Stimulated activated CD4-positive, alpha-beta T cell treated with anti-CD3 and anti-CD28 coated beads, Interleukin-1b, Interleukin-23, amount 100 ng/mL, for 1 hour (primary cell): ENCODE measurements at places on chromosomes 3 and 15.

DNA sequence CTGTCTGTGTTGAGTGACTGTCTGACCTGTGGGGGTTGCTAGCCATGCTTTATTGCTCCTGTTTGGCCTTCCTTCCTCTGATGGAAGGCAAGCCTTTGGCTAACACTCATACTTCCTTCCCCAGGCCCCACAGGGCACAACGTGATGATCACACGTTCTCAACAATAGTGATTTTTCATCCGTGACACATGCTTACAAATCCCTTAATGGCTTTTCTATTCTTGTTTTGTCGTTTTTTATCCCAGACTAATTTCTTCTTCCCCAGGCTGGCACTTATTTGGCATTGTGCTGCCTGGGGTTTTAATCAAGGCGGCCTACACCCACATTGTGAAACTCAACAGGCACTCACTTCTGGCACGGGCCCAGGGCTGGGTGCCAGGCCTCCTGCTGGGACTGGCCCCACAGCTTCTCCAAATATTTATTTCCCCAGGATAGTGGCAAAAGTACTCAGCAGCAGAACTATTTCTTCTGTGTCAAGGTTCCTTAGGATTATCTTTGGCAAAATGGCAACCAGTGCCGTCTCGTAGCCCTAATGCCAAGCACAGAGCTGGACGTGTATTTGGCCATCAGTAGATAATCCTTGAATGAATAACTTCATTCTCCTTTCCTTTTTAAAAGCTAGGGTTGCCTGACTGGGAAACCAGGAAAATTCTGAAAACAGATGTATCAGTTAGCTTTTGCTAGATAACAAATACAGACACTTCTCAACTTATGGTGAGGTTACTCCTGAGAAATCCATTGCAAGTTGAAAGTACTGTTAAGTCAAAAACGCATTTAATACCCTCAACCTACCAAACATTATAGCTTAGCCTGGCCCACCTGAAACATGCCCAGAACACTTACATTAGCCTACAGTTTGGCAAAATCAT is 30.6 kb downstream of the CMTM7 start:
- DNase-seq = no peak

- no peak for DNase-seq
Measured at GRCh38 chr3:14605067-14605466, 46.5 kb upstream of the CCDC174 start.

DNA sequence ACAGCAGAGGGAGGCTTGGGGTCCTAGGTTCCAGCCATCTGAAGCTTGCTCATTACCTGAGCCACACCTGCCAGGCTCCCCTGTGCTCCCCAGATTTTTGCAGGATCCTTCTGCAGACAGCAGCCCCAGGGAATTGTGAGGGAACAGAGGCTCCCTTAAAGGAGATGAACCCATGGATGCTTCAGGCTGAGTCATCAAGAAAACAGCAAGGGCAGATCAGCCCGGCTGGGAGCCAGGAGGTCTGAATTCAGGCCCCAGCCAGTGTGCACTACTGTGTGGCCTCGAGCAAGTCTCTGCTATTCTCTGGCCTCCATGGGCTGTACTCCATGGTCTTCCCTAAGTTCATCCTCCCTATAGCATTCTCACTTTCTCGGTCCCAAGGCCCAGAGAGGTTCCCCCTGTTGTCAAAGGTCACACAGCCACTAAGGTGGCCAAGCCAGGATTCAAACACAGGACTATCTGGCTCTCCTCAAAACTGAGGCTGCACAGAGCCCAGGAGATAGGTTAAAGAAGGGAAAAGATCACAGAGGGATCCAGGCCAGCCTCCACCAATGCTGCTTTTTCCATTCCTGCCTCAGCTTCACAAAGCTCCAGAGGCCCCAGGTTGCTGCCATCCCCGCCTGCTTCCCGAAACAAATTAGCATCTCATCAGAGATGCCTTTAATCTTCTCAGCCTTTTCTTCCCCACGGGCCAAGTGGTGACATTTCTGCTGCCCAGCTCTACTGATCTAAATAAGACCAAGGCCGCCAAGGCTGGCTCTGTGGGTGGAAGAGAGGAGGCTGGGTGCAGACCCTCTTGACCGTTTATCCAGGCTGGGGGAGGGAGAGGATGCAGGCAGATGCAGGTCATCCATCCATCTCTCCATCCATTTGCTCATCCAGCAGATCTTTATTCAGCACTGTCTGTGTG is 21.2 kb upstream of the GRIP2 start:
- DNase-seq = no peak

- DNase-seq = no peak
Measured at GRCh38 chr15:39154776-39155175, 426.1 kb upstream of the THBS1 start.

GRCh38 chr3:87997298-87997697 is 61.5 kb downstream of the CGGBP1 start:
- DNase-seq = peak; percentile 1

DNA sequence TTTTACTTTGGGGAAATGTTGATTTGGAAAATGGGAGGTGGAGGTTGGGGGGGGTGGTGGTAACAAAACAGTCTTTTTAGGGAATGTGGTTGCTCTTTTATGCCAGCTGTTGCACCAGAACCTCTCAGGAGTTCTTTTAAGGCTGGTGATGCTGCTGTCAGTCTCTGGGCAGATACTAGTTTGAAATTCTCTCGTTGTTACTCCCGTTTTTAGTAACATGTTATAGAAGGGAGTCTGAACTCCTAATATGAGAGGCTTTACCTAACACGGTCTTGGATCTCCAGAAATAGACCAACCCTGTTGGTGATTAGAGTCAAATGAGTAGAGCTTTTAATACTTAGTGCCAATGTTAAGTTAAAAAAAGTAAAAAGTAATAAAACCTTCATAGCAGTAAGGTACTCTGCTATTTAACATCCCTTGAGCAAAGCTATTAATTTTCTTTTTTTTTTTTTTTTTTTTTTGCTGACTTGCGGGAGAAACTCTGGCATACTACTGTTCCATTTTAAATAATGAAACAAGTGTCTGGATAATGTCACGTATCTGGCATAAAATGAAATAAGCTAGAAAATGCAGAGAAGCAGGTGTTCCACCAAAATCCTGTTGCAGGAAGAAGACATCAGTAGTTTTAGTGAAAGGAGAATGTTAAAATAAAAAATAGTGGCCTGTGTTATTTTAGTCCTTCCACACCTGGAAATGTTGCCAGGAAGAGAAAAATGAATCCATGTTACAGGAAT is 156.7 kb downstream of the CACNA1D start:
- DNase-seq = no peak

DNA sequence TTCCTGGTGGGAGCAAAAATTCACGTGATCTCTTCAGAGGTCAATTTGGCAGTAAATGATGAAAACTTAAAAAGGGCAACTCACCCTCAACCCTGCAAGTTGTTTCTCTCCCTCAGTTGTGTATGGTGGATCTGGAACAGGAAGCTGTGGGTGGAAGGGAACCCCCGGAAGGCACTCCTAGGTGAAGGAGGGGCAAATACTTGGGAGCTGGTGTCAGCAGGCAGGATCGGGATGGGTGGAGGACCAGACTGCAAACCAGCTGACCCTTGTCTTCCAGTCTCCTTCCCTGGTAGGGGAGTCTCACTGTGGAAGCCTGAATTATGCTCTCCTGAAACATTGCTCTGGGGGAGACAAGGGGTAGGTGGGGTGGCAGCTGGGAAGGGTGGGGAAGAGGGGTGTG is 33.5 kb downstream of the PRR23E start:
- no peak for DNase-seq

DNA sequence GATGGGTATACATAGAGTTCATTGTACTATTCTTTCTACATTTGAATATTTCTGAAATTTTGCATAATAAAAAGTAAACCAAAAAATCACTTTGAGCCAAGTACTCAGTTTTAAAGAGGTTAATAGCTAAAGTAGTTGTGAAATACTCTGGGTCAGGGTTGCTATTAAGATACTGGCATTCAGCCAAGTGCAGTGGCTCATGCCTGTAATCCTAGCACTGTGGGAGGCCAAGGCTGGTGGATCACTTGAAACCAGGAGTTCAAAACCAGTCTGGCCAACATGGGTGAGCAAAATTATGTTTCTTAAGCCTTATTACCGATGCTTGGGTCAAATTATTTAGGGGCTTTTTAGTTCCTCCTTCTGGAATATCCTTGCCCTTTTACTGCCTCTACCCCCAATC is 122.0 kb upstream of the MELTF start:
- no peak for DNase-seq

DNA sequence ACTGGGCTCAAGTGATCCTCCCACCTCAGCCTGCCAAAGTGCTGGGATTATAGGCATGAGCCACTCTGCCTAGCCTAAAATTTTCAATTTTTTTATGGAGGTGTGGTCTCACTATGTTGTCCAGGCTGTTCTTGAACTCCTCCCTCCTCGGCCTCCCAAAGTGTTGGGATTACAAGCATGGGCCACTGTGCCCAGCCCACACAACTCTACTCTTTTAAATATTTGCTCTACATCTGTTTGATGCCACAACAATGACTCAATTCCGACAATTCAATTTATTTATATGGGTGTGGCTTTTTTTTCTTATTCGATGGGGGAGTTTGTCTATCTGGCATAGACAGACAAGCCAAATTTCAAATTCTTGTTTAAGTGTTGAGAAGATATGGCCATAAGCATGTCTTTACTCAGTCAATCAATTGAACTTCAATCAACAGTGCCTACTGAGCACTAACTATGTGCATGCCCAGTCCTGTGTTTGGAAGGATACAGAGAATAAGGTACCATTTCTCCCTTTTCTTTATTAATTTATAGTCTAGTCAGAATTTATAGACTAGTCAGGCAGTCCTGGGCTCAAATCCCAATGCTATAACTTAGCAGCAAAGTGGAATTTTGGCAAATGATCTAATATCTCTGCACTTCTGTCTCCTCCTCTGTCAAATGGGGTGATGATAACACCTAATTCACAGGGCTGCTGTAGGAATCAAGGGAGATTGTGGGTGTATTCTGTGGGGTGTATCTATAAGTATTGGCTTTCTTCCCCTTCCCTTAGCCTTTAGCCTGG is 54.6 kb upstream of the PIAS1 start:
- DNase-seq = no peak

- DNase-seq = no peak
Measured at GRCh38 chr3:30578479-30578878, 27.9 kb upstream of the TGFBR2 start.

DNA sequence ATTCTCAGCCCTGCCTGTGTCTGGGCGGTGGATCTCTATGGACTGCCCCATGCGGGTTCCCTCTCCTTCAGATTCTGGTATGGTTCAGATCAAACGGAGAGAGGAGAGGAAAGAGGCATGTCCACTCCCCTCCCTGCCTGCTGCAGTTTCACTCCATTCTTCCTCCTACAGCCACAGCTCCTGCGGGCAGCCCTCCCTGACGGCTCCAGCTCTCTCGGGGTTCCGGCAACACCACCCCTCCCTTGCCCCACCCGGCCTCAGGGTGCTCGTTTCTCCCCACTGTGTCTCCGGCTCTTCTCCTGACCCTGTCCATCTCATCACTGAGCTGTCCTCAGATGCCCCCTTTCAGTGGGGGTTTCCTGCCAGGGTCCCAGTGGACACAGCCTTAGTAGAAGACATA is 13.9 kb downstream of the TRH start:
- no peak for DNase-seq

DNA sequence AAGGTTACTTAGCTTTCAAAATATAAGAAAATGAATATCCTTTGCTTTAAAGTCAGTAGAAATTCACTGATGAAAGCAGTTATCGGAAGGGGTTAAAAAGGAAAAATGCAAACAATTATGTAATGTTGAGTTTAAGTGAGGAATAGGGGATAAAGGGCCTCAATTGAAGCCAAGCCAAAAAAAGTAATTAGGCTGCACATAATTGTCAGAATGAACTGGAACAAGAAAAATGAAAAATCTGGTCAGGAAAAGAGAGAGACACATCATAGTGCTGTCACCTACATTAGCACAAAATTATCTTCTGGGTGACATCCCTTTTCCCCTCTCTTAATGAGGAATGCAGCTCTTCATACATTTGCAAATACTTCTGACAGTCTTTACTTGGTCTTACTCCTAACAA is 48.8 kb upstream of the PIK3R4 start:
- no peak for DNase-seq

DNA sequence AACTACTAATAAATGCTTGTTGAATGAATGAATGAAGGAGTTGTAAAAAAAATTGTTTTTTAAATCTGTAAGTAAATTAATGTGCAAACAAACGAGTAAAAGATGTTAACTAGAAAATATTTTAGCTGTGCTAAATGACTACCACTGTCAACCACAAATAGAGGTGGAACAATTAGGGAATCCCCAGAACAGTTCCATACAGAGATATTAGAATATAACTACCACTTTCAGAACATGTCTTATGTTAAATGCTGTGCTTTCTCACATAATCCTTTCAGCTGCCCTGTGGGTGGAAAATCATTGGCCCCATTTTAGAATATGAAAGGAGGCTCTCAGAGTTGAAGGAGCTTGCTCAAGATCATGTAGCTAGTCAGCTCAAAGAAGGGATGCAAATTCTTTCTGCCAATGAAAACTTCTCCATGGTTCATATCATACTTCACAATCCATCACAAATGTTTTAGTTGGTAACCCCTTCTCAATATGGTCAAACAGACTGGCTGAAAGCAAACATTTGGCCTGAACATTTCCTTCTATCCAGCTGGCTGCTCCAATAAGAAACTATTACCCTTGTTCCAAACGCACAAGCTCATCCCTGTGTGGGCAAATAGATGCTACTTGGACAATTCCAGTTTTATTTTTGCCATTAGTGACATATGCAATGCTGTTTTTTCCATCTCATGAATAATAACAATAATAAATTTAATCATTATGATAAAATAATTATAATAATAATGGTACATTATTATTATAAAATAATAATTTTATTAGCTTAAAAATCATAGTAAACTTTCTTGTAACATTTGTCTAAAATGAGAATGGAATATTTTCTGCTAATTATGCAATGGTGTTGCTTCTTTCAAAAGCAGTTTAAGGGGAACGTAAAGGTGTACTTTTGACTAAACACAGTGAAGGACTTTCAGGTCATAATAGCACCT is 290.4 kb upstream of the STT3B start:
- no peak for DNase-seq

DNA sequence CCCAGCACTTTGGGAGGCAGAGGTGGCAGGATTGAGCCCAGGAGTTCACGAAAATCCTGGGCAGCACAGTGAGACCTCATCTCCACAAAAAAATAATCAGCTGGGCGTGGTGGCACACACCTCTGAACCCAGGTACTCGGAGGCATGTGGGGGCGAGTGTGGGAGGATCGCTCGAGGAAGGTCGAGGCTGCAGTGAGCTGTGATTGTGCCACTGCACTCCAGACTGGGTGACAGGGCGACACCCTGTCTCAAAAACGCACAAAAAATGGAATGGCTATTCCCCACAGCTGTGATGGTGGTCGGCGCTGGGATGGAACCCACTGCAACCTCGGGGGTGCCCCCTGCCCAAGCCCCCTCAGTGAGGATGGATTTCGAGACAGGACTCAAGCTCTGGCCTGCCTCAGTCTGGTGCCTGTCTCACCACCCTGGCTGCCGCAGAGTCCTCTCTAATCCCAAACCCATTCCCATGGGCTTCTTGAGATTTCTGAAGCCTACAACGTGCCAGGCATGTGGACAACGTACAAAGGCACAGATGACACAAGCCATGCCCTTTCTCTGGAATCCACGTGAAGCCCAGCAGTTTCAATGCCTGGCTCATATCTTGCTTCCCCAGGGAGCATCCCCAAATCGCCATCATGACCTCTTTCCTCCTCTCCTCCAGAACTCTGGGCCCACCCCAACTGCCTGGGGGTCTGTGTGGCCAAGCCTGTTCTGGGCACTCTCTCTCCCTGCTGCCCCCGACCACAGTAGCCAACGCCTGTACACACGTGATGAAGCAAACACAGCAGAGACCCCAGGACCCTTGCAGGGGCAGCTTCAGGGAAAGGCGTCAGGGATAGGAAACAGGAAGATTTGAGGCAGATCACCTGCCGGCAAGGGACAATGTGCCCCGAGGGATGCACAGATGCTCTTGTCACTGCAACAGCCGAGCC is 32.4 kb downstream of the ADAMTS17 start:
- no peak for DNase-seq

GRCh38 chr3:42510325-42510724 is 7.9 kb downstream of the VIPR1 start:
- no peak for DNase-seq
